Esophagus (tissue), 2 donors: ENCODE measurements at places on chromosomes 11 and 22. TPM values are rescaled to one million over a fixed set of nuclear protein-coding genes. Genes with fewer than 3 reads are reported as not detected.

PHETA2 gene
- polyA plus RNA-seq = 10.0 TPM

YWHAH gene
- 53.4 TPM for polyA plus RNA-seq

NRIP3 gene
- polyA plus RNA-seq = 0.08 TPM

HBG1 gene
- polyA plus RNA-seq = not detected

MOGAT2 gene
- polyA plus RNA-seq = 0.02 TPM

RBM7 gene
- polyA plus RNA-seq = 4.3 TPM

FAM76B gene
- polyA plus RNA-seq = 7.9 TPM

ALDH3B2 gene
- 62.8 TPM for polyA plus RNA-seq

MS4A7 gene
- polyA plus RNA-seq = 1.3 TPM

LGR4 gene
- 11.8 TPM for polyA plus RNA-seq

HBB gene
- polyA plus RNA-seq = 0.41 TPM

CDKN1C gene
- 12.1 TPM for polyA plus RNA-seq

SLC16A8 gene
- 0.25 TPM for polyA plus RNA-seq

FXYD2 gene
- polyA plus RNA-seq = 1.0 TPM

IL18 gene
- polyA plus RNA-seq = 140 TPM

OR52I1 gene
- not detected for polyA plus RNA-seq

SLC22A6 gene
- not detected for polyA plus RNA-seq

HTR3B gene
- polyA plus RNA-seq = 0.31 TPM

ZNF195 gene
- polyA plus RNA-seq = 9.5 TPM

HBG2 gene
- polyA plus RNA-seq = not detected

PDE2A gene
- polyA plus RNA-seq = 7.6 TPM

SLC22A12 gene
- not detected for polyA plus RNA-seq

ZNF74 gene
- polyA plus RNA-seq = 4.0 TPM

SYCE3 gene
- polyA plus RNA-seq = not detected

SLC7A4 gene
- polyA plus RNA-seq = 4.5 TPM

CD3G gene
- 0.45 TPM for polyA plus RNA-seq

SPI1 gene
- 6.8 TPM for polyA plus RNA-seq

GNAZ gene
- 0.83 TPM for polyA plus RNA-seq

C1QTNF6 gene
- polyA plus RNA-seq = 1.3 TPM

LRRN4CL gene
- polyA plus RNA-seq = 2.4 TPM

SNX32 gene
- 0.47 TPM for polyA plus RNA-seq

TMPRSS4 gene
- 101 TPM for polyA plus RNA-seq

OTOG gene
- polyA plus RNA-seq = not detected

FAM83F gene
- 12.9 TPM for polyA plus RNA-seq

LYVE1 gene
- polyA plus RNA-seq = 6.2 TPM

MAPK11 gene
- 6.1 TPM for polyA plus RNA-seq

BTBD18 gene
- polyA plus RNA-seq = 0.02 TPM

TREH gene
- polyA plus RNA-seq = 5.8 TPM

IL17REL gene
- polyA plus RNA-seq = not detected

SLC25A18 gene
- 0.08 TPM for polyA plus RNA-seq

ABTB2 gene
- polyA plus RNA-seq = 4.3 TPM

TRIM51G gene
- polyA plus RNA-seq = not detected

SESN3 gene
- 3.7 TPM for polyA plus RNA-seq

CFAP300 gene
- 0.68 TPM for polyA plus RNA-seq

CD248 gene
- polyA plus RNA-seq = 3.3 TPM

ENTHD1 gene
- polyA plus RNA-seq = not detected
